ENCODE measurements at places on chromosomes 4 and X.

- no peak for DNase-seq
Observed at GRCh38 chr4:182413550-182413949, 170.3 kb downstream of the TENM3 start.

GRCh38 chr4:17780501-17781299 lies 721 bp downstream of the FAM184B start:
- DNase-seq, result no peak

GRCh38 chr4:23938796-23939195 lies 48.9 kb upstream of the PPARGC1A start:
- no peak for DNase-seq

DNA sequence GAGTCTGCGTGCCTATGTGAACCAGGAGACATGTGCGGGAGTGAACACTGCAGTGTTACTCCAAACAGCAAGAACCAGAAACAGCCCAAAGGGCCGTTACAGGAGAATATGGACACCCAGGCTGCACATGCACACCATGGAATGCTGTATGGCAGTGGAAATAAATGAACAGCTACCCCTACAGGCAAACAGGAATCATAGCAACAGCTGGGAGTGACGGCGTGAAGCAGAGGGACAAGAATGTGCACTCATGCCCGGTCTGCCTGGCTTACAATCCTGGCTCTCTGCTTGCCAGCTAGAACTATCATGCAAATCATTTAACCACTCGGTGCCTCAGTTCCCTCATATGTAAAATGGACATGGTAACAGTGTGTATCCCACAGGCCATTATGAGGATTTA lies 16.6 kb downstream of the GPKOW start:
- DNase-seq, result peak; percentile 2

DNA sequence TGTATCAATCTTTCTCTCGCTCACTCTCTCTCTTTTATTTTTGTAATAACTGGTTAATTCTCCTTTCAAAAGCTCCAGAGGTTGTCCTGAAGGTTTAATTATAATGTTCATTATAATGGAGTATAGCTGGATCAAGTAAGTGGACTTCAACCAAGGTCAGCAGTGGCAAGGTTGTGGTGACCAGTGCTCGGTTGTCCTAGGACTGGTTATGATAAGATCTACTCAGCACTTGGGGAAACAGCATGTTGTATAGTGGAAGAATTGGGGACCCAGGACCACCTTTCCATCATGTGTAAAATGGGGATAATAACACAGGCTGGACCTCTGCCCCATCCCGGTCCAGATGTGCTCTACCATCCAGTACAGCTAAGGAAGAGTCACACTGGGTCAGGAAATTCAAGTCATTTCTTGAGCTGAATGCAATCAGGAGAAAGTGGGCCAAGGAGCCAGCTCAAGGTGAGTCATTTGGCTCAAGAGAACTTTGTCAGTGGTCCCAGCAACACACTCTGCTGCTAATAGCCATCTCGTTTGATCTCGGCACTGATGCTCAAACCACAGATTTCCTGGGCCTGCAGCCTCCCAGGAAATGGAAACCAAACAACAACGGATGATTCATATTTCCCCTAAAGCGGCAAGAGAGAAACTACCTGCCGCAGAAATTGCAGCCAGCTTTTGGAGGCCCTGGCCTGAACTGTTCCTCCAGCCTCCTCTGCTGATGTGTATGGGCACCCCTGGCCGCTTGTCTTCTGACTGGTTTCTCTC lies 123.6 kb upstream of the RBPJ start:
- DNase-seq, result peak; percentile 80

- no peak for DNase-seq
Observed at GRCh38 chr4:148946271-148946670, 504.1 kb upstream of the NR3C2 start.

GRCh38 chr4:24169956-24170355 lies 280.1 kb upstream of the PPARGC1A start:
- no peak for DNase-seq

DNA sequence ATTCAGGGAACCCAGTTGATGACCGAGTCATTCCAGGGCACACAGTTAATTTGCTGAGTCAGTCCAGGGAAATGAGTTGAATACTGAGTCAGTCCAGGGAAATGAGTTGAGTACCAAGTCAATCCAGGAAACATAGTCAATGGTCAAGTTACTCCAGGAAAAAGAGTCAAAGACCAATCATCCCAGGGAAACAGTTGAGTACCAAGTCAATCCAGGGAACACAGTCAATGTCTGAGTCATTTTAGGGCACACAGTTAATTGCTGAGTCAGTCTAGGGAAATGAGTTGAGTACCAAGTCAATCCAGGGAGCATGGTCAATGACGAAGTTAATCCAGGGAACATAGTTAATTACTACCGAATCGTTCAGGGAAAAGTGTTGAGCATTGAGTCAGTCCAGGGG lies 754.4 kb downstream of the NLGN4X start:
- DNase-seq, result no peak

DNA sequence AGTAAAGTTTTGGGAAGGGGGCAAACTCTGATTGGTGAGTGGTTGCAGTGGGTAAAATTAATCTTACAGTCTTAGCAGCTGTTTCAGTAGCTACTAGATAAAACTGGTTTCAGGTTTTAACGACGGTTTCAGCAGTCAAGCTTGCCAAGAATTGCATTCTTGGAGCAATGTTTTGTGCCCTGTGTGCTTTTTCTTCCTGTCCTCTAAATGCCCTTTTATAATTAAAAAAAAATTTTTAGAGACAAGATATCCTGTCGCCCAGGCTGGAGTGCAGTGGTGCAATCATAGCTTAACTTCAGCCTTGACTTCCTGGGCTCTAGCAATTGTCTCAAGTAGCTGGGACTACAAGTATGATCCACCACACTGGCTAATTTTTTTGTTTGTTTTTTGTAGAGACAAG lies 6.3 kb upstream of the PPEF2 start:
- peak; percentile 59 for DNase-seq

- no peak for DNase-seq
Observed at GRCh38 chr4:152265149-152265621, 270.7 kb downstream of the FBXW7 start.

DNA sequence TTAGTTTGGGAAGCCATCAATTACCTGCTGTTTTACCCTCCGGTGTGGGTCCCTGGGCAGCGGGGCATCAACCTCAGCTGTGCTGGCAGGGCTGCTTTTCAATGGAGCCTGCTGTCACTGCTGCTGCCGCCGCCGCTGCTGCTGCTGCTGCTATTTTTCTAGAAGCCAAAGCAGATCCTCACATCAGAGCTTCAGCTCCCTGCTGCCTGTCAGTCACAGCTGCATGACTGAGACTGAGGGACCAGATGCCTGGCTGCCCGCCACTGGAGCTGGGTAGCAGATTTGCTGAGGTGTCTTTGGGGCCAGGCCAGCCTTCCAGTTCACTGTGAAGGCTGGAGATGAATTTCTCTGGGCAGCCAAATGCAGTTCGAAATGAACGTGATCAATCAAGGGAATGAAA lies 200.3 kb upstream of the NHS start:
- no peak for DNase-seq

DNA sequence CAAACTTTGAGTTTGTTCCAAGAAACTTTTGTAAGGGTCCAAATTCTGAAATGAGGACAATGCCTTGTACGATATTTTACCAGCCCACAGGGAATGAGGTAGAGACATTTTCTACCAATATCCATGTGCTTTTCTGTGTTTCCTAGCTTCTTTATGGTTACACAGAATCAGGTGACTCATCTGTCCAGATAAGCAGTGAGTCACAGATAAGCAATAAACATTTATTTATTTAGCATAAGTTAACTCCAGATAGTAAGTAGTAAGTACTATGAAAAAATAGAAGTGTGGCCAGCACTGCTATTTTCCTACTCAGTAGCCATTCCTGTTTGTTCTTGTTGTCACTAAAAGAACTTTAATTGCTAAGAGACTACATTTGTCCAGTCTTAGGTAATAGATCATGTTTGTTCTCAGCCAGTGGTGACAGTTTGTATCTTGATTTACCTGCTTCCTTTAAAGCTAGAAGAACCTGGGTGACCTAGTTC lies 7.4 kb downstream of the AFF1 start:
- no peak for DNase-seq

DNA sequence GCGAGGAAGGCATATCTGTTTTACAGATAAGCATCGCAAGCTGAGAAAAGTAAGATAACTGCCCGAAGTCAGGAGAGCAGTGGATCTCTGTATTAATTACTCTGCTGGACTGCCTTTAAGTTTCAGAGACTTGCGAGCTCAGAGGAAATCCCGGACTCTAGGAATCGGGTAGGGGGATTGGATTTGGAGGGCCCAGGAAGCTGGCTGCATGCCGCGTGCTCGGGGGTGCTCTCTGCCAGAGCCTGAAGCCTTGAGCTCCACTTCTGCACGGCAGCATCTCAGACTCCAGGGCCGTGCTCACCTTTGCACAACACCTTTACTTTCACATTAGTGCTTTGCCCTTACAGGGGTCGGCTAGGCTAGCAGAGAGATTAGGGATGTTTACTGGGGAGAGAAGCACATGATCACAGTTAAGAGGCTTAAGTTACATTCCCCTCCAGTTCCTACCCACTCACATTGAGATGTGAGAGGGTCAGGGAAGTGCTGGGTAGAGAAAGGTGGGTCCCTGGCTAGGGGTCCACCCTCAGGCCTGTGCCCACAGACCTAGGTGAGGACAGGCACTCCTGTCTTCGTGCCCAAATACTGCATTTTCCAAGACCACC lies 57.0 kb downstream of the TRIML1 start:
- DNase-seq, result no peak

DNA sequence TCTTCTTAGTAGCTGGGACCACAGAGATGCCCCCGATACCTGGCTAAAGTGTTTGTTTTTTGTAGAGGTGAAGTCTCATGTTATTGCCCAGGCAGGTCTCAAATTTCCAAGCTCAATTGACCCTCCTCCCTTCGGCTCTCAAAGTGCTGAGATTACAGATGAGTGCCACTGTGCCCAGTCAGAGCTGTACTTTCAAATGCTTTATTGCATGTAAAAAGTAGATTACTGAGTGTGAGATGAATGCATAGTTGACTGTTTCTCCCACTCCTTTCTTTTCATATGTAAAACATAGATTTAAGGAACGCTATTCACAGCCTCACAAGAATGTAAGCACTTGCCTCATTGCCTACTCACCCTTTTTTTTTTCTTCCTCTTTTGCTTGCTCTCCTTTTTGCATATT lies 984.4 kb upstream of the PABPC4L start:
- DNase-seq, result no peak

DNA sequence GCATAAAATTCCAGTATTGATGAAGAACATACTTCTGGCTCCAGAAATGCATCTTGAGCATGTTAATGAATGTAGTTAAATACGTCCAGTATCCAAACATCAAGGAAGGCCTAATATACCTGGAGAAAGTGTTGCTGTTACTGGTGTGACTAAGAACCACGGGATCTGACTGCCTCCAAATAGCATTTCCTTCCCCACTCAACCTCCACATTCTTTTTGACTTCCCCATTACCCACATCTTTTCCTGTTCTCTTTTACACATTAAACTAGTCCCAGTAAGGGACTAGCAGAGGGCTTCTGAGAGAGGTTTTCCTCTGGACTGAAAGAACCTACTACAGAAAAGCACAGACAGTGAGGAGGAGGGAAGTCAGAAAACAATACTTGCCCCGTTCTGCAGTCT lies 482.8 kb upstream of the HTR2C start:
- no peak for DNase-seq

GRCh38 chr4:32499171-32499570 lies 1779.0 kb downstream of the PCDH7 start:
- no peak for DNase-seq

DNA sequence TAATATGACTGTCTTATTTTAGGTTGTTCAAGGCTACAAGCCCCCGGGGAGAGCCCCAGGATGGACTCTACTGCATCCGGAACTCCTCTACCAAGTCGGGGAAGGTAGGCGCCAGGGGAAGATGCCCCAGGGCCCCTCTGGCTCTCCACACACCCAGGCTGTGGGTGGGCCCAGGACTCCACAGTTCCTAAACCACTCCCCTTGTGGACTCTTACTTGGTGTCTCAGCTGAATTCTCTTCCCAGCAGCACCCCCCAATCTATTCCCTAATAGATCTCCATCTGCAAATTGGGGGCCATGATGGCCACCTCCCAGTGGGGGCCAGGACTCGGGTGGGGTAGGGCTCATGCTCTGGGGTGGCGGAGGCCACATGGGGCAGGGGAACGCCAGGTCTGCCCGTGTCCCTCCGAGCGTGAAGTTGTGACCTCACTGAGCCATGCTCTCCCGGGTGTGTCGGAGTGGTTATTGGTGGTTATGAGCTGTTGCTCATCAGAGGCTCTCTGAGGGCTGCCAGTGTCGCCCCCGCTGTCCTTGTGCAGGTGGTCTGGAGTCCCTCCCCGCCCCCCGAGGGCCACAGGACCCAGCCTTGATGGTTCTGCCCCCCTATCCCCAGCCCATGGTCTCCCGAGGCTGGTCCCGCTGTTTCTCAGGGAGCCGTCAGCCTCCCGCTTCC lies 11.2 kb upstream of the ADD1 start:
- no peak for DNase-seq

DNA sequence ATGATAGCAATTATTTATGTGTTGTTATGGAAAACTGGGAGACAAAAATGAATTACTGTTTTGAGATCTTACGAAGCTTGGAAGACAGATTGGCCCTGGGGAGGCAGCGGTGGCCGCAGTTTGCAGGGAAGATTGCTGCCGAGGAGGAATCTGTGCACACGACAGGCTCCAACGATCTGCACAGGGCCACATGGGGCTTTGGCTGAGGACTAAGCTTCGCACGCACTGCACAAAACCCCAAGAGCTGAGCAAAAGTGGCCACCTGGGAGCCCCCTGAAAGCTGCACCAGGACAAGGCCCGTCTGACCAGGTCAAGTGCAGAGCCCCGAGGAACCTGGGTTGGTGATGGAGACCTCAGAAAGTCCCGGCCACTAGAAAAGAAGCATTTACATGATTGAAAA lies 5.2 kb upstream of the PDE6B start:
- DNase-seq, result no peak

DNA sequence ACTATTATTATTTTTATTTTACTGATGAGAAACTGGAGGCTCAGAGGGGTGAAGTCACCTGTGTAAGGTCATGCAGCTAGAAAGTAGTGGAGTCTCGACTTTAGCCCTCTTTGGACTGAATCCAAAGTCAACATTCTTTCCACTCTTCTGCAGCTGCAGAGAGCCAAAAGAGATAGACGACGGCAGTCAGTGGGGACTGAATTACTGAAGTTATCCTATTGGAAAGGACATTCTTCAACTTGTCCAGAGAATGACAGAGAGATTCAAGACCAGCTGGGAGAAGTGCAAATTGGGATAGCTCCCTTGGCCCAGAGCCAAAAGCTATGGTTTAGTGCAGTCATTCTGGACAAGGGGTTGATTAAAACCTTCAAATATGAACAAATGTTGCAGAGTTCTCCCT lies 42.5 kb downstream of the VGLL1 start:
- no peak for DNase-seq

GRCh38 chrX:19539665-19540064 lies 24.4 kb upstream of the MAP3K15 start:
- no peak for DNase-seq

DNA sequence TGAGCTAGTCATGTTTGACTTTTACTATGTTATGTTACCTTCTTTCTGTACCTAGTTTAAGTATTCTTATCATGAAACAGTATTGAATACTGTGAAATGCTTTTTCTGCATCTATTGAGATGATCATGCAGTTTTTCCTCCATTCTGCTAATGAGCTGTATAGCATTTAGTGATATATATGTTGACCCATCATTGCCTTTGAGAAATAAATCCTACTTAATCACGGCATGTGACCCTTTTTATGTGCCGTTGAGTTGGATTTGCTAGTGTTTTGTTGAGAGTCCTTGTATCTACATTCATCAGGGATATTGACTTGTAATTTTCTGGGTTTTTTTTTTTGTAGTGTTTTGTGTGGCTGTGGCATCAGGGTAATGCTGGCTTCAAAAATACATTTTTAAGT lies 537.7 kb upstream of the AADAT start:
- no peak for DNase-seq

Data from GF-D8 (cell line).